ENCODE measurements at places on chromosomes 7 and 10. TPM values are rescaled to one million over a fixed set of nuclear protein-coding genes. Genes with fewer than 3 reads are reported as not detected.

GRCh38 chr7:154450451-154450850 is 398.3 kb downstream of the DPP6 start:
- no peaks in the 10 kb centered on the region for H3K4me1 ChIP-seq
- no peak overlapping the region for H3K4me3 ChIP-seq
- DNase-seq, result no peak
- H3K27ac ChIP-seq, result no peak overlapping the region
- H3K36me3 ChIP-seq, result no peaks in the 10 kb centered on the region

GRCh38 chr7:100167912-100168323 is 499 bp downstream of the GAL3ST4 start:
- no peaks in the 10 kb centered on the region for H3K36me3 ChIP-seq
- H3K4me3 ChIP-seq, result no peak overlapping the region
- no peak overlapping the region for H3K27ac ChIP-seq
- DNase-seq, result no peak
- no peaks in the 10 kb centered on the region for H3K4me1 ChIP-seq

Gene GPR37
- total RNA-seq, result 8.9 TPM

Gene AGAP9
- total RNA-seq, result 9.0 TPM

Gene PDCD11
- 10.6 TPM for total RNA-seq

Gene MYL10
- total RNA-seq, result not detected
